ENCODE measurements at places on chromosomes 2 and 18.

DNA sequence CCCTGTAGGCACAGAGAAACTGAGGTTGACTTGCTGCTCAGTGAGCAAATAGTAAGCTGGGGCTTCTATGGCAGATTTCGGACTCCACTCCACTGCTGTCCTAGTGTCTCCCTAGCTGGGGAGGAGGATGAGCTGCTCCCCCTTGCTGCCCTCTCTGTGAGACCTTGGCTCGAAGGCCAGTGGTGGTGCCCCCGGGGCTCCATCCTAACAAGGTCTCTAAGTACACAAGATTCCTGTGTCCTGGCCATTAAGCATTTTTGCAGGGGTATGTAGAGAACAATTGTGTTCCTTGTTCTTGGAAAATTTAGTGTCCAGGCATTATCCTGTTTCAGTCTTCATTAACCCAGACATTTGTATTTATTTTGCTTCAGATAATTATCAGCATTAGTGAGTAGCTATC is 21.3 kb upstream of the BCL2L11 start:
- DNase-seq: no peak

- DNase-seq: no peak
These were observed 42.7 kb upstream of the PAIP2B start for GRCh38 chr2:71269511-71270090.

- no peak for DNase-seq
These were observed 9.4 kb downstream of the INSIG2 start for GRCh38 chr2:118097657-118098056.

GRCh38 chr2:178059681-178060080 is 12.9 kb downstream of the PDE11A start:
- no peak for DNase-seq

DNA sequence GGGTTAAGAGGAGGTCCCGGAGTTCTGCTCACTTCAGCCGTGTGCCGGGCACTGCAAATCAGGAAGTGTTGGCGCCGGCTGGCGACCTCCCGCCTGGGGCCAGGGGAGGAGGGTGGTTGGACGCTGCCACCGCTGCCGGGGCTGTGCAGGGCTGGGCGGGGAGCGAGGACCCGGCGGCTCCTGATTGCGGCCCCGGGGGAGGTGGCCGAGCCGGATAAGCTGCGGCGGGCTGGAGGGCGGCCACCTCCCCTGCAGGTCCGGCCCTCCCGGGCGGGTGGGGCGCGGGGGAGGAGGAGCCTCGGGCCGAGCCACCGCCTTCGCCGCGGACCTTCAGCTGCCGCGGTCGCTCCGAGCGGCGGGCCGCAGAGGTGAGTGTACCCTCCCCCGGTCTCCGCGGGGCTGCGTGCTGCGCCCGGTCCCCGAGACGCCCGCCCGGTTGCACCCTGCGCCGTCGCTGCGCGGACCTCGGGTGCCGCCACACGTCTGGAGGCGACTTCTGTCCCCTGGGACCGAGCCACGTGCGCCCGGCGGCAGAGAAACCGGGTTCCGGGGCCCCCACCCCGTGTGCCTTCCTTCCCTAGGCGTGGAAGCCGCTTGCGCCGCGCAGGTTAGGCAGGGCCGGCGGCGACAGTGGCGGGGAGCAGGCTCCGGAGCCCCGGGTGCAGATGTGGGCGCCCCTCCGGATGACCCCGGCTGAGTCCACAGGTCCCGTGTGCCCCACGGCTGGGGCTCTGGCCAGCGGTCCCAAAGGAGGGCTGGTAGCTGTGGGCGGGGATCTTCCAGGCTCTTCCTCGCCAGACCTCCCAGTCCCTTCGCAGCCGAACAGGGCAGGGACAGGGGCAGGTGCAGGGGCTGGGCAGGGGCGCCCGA is at the start of gene STEAP3:
Gene STEAP3 (plus strand): TSS at position 314 of the 870 bp plus-strand sequence. CDS start 7,179 bp downstream, outside the sequence.
- no peak for DNase-seq

- no peak for DNase-seq
These were observed 41.8 kb downstream of the LDLRAD4 start for GRCh38 chr18:13260197-13260934.

DNA sequence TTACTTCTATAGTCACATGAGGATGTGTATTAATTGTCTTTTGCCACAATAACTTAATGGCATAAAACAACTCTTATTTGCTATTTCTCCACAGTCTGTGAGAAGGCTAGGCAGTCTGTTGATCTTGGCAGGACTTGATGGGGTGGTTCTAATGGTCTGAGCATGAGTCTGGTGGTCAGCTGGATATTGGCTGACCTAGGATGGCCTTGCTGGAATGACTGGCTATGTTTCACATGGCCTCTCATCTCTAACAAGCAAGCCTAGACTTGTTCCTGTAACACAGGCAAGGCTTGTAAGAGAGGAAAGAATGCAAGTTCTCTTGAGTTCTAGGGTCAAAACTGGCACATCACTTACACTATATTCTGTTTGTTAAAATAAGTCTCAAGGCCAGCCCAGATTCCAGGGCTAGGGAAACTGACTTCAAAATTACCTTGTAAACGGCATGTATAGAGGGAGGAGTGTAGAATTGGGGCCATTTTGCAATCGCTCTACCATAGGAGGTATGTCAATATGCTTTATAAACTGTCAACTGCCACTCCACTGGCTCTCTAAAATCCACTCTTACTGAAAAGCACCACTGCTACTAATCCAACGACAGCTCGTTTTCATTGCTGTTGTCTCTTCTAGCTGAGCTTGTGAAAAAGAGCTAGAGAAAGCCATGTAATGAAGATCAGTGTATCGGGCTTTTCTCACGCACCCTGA is 325.0 kb upstream of the PKDCC start:
- no peak for DNase-seq

DNA sequence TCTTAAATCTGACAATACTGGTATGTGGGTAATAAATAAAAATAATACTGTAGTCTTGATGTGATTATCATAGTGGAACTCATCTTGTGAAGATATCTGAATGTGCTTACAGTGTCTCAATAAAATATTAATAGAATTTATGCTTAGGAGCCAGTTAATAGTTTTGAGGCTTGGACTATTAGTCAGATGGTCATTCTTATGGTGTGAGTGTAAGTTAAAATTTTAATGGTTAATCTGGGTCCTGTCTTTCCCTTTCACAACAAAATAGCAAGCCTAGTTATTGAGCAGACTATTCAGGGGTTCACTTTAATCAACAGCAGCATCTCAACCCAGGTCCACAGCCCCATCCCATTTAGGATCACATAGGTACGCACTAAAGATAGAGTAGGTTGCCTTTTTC is 138.9 kb downstream of the HAUS1 start:
- no peak for DNase-seq

- no peak for DNase-seq
These were observed 38.5 kb downstream of the MERTK start for GRCh38 chr2:111936881-111937280.

DNA sequence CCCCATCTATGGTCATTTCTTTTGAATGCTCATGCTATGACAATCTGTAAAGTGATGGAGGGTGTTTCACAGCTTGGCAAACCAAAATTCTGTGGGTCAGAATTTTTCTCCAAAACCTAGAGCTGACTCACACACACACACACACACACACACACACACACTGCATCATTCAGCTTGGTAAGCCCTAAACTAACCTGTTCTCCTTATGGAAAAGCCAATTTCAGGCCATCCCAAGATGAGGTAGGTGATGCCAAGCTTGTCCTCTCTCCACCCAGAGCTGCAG is 45.0 kb upstream of the NRP2 start:
- DNase-seq: no peak

DNA sequence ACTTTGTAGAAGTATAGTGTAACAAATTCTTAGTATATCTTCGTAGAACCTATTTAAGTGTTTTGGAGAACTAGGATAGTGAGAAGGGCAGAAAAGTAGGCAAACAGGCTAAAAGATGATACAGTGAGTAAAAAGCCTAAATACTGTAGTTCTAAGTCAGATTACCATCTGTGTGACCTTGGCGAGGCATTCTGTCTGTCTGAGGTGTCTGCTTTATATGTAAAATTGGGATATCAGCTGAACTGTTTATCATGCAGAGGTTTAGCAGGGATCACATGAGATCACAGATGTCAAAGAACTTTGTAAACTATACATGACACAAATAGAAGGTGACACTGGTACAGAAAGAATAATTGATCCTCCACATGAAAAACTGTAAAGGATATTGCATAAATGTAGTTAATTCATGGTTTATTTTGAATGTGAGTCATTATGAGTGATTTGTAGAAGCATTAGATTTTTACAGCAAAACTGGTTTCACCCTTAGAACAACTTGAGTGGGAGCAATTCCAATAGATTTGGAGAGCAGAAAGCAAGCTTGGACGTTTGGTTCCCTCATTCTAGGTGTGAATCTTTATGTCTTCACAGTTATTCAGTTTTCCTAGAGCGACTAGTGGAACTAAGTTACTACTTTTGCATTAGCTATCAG is 41.9 kb downstream of the TAF1B start:
- no peak for DNase-seq

GRCh38 chr2:225076125-225076524 is 33.9 kb upstream of the DOCK10 start:
- no peak for DNase-seq

DNA sequence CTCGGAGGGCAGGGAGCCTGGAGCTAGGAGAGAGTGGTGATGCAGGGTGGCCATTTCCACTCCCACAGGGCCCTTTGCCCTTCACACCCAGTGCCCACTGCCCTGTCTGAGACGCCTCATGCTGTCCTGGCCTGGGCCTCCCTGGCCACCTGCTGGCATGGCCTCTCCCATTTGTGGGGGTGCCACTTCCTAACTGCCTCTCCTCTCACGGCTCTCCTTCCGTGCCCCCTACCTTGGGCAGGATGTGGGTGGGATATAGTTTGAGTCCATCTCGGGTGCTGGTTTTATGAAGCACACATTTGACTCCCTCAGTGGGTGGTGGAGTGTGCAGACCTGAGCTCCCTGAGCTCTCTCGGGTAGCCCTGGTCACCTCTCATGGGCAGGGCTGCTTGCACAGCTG is 46.0 kb downstream of the DGKD start:
- no peak for DNase-seq

- no peak for DNase-seq
These were observed 739.1 kb upstream of the ZEB2 start for GRCh38 chr2:145258903-145259579.

- no peak for DNase-seq
These were observed 32.4 kb upstream of the SLC3A1 start for GRCh38 chr2:44242904-44243303.

DNA sequence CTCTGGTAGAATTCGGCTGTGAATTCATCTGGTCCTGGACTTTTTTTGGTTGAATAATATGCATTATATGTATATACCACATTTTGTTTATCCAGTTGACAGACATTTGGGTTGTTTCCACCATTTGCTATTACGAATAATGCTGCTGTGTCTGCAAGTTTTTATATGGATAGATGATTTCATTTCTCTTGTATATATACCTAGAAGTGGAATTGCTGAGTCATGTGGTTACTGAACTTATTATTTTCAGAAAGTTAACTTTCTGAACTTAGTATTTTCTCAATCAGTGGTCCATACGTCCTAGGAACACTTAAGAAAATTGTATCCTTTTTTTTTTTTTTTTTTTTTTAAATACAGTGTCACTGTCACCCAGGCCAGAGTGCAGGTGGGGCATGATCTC is 63.3 kb downstream of the RIF1 start:
- DNase-seq: no peak

DNA sequence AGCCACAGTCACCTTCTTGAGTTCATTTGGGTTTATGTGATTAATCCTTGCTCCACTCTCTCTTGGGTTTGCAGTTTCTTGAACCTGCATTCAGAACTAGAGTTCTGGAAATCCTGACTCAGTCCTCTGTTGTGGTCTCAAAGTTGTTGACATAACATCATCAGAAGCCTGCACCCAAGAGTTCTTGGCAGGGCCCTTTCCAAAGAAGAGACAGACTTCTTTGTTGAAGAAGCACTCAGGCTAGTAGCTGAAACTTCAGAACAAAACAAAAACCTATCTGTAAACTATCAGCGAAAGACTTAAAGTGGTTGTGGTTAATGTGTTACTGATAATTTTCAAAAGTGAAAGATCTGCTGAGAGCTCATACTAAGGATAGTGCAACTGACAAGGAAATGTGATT is 120.8 kb downstream of the FAM168B start:
- DNase-seq: no peak

DNA sequence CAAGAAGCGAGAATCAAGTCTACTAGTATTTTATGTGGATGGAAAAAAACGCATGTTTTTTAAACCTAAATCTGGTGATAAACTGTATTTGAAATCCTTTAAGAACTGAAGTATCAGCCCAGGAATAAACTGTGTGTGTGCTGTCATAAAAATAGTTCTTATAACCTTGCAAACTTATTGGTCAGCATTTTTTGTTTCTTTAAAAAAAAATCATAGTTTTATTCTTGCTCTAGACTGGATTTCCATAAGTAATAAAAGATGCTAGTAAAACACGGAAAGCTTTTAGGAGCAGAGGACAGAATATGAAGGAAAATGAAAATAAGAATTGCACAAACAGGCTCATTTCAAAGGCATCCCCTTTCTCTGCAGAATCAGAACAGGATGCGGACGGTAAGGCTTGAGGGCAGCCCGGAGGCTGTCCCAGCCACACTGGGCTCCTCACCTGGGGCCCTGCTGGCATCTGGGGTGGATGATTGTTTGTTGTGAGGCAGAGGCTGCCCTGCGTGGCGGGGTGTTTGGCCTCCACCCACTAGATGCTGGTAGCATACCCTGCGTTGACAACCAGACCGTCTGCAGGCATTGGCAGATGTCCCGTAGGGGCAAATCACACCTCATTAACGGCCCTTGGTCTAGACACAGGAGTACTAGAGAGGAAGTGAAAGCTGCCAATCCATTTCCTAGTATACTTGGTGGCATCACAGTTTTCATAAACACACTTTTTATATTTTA is 52.5 kb downstream of the MBP start:
- no peak for DNase-seq
